ENCODE measurements at places on chromosomes 16 and 17.

- DNase-seq, result no peak
These were observed 63.3 kb upstream of the CNTNAP4 start for GRCh38 chr16:76213860-76214259.

DNA sequence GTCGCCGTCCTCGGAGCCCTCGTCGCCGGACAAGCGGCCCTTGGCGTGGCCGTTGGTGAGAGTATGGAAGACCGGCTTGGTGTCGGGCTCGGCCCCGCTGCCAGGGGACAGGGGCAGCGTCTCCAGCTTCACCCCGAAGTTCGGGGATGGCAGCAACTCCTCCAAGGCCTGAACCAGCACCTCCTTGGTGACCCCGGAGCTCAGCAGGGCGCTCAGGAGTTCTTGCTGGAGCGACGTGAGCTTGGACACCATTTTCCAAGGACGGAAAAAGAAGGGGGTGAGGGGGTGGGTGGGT lies 279 bp downstream of the HNF1B start:
- no peak for DNase-seq

GRCh38 chr17:69046121-69046807 lies 14.5 kb downstream of the ABCA9 start:
- no peak for DNase-seq

- DNase-seq, result no peak
These were observed 273.7 kb upstream of the KCNJ16 start for GRCh38 chr17:69801368-69801767.

GRCh38 chr16:65657071-65657494 lies 535.2 kb upstream of the CDH11 start:
- no peak for DNase-seq

- DNase-seq, result no peak
These were observed 108.6 kb upstream of the GOT2 start for GRCh38 chr16:58842746-58843145.

GRCh38 chr17:51238255-51238887 lies 21.5 kb downstream of the MBTD1 start:
- no peak for DNase-seq

DNA sequence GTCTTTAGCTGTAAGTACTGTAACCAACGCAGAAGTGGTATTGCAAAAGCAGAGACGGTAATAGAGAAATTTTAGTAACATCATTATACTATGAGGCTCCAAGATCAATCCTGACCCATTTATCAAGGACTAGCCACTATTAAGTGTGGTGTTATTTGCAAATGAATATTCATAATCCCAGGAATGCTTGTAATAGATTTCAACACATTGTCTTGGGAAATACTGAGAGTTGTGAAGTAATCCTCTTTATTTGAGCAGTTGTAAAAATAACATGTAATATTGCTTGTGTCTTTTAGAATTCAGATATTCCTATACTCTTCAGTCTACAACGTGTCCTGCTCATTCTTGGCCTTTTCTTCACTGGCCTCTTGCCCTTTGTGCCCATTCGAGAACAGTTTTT lies 46.4 kb downstream of the GDPD1 start:
- DNase-seq, result no peak

DNA sequence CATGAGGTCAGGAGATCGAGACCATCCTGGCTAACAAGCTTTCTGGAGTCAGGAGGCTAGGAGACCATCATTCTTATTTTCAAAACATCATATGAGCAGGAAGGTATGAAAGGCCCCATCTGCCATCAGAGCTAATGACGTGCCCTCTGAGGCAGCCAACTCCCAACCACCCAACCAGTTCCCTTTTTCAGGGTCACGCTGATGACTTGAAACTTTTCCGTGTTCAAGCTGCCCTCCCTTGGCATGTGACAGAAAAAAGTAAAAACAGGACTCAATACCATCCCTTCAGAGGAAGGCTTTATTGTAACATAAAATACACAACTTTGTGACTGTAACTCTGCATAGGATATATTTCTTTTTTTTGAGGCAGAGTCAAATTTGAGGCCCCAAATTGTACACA lies 4.6 kb upstream of the GHDC start:
- no peak for DNase-seq

DNA sequence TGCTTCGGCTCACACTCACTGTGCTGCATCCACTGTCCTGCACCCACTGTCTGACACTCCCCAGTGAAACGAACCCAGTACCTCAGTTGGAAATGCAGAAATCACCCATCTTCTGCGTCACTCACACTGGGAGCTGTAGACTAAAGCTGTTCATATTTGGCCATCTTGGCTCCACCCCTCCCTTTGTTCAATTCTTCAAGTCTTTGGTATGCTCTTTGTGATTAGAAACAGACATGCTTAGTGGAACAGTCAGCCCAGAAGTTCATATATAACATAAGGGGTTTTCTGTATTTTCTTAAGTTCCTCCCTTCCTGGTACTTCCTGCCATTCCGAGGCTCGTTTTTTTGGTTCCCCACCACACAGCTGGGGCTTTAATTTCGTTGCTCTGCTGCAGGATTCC lies 398.5 kb upstream of the DYNLRB2 start:
- no peak for DNase-seq

DNA sequence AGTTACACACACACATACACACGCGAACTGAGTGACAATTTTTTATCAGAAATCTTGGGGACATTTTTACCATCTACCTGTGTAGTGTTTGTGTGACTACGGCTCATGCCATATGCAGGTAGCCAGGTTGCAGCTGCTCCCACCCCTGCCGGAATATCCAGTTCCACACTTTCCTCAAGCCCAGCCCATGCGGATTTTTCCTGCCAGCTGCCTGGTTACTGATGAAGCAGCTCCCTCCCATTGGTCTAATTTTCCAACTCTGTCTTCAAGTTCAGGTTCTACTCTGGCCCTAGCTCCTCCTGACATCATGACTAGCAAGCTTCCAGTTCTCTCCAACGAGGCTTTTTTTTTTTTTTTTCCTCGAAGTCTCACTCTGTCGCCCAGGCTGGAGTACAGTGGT lies 4.8 kb downstream of the GSG1L2 start:
- DNase-seq, result no peak

DNA sequence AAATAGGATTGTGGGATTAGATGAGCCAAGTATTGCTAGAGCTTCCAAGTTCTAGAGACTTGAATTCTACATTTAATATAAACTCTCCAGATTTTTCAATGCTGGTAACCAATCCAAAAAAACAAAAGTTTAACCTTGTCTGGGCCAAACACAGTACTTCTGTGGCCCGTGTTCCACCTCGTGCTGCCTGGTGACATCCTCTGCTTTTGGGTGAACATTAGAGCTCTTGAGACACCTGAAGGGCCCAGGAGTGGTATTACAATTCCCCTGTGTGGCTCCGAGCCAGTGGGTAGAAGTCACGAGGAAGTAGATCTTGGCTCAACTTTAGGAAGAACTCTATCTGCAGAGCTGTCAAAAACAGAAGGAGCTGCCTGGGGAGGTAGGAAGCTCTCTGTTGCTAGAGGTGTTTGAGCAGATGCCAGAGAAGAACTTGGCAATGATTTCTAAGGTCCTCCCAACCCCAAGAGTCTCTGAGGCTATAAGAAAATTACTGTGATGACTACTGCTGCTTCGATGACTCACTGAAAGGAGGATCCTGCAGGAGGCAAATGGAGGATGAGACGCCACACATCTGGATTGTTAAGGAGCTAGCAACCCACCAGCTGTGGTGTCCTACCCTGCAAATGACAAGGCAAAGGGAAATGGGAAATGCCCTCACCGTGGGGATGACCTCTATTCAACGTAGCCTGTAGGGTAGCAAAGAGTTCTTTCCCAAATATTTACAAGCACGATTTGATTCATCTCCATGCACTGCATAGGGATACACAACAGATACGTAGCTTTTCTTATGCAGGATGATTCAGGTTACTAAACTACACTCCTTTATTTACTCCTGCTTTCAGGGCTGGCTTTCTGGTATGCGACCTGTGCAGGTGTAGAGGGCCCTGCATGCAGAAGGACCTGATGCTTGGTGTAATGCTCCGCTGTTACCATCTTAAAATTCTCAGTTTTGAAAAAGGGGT lies 45.8 kb upstream of the GAS7 start:
- no peak for DNase-seq

- DNase-seq, result no peak
These were observed 114.6 kb upstream of the NOG start for GRCh38 chr17:56478836-56479447.

GRCh38 chr16:54466233-54466632 lies 179.6 kb upstream of the IRX3 start:
- DNase-seq, result no peak

GRCh38 chr16:752007-752312 lies 8.6 kb upstream of the MSLN start:
- DNase-seq, result no peak

DNA sequence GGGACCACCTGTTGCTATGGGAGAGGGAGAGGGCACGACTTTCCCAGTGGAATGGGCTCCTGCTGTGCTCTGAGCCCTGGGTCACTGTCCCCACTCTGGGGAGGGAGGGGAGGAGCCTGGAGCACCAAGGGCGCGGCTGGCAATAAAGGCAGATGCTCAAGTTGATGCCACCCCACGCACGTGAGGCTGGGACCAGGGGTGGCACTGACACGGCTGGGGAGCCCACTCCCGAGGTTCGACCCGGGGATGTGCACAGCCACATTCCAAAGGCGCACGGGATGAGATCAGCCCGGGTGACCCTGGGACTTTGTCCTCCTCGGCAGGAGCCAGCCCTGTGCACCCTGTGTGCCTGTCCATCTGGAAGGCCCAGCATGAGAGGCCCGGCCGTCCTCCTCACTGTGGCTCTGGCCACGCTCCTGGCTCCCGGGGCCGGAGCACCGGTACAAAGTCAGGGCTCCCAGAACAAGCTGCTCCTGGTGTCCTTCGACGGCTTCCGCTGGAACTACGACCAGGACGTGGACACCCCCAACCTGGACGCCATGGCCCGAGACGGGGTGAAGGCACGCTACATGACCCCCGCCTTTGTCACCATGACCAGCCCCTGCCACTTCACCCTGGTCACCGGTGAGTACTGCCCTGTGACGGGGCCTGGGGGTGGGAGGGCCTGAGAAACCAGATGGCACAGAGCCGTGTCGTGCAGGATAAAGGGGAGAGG lies at the start of gene ENPP7:
TSS of gene ENPP7 (plus strand) at position 175 of the 715 bp plus-strand sequence. CDS start at position 372, 197 bp downstream.
- DNase-seq, result no peak

GRCh38 chr17:19645734-19646201 lies 2.8 kb upstream of the ALDH3A2 start:
- no peak for DNase-seq

GRCh38 chr16:86305440-86305839 lies 204.9 kb upstream of the FOXF1 start:
- DNase-seq, result no peak

- DNase-seq, result no peak
These were observed 167.2 kb downstream of the PARN start for GRCh38 chr16:14462811-14463210.

GRCh38 chr17:37361543-37361942 lies 14.2 kb upstream of the C17orf78 start:
- DNase-seq, result no peak

DNA sequence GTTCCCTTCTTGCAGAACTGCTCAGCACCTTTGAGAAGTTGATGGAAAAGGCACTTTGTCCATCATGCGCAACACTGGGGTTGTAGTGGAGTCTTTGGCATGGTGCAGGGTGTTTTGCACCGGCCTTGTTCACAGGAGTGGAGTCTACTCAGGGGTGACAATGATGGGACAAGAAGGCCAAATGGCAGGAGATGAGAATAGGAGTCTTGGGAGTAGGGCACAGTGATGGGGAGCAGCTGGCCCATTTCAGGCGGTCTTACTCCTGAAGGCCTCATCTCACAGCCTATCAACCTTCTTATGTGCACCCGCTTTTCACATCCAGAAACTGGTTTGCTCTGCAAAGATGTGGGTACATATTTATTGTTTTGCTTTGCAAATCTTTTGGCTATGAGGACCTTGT lies 13.4 kb upstream of the KCNG4 start:
- DNase-seq, result no peak

DNA sequence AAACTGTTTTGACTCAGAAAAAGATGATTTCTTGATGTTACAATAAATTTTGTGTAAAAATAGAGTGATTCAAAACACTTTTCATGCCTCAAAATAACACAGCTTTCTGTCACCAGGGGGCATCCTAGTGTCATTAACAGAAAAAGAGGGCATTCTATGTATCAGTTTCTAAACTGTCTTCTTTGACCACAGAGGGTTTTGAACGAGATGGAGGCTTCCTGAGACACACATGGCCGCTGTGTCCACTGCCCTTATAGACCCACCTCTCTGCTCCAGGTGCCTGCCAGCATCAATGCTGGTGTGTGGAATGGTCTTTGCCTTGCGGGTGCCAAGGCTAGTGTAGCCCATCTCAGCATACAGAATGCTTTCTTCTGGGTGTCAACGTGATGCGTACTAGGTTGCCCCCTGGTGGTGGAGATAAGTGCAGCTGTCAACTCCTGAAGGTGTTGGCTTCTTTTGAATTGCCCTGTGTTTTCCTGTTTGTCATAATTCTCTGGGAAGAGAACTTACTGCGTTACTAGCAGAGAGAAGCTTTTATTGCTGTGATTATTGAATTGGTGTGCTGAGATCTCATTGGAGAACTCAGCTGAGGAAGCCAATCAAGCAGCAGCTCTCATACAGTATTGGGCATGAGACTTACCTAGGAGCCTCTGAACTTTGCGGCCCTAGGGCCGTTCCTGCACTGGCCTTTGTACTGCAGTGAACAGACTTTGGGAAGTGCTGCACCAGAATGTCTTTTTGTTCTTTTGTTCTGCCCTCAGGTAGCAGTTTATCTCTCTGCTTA lies 38.6 kb downstream of the USP10 start:
- peak; percentile 66 for DNase-seq

DNA sequence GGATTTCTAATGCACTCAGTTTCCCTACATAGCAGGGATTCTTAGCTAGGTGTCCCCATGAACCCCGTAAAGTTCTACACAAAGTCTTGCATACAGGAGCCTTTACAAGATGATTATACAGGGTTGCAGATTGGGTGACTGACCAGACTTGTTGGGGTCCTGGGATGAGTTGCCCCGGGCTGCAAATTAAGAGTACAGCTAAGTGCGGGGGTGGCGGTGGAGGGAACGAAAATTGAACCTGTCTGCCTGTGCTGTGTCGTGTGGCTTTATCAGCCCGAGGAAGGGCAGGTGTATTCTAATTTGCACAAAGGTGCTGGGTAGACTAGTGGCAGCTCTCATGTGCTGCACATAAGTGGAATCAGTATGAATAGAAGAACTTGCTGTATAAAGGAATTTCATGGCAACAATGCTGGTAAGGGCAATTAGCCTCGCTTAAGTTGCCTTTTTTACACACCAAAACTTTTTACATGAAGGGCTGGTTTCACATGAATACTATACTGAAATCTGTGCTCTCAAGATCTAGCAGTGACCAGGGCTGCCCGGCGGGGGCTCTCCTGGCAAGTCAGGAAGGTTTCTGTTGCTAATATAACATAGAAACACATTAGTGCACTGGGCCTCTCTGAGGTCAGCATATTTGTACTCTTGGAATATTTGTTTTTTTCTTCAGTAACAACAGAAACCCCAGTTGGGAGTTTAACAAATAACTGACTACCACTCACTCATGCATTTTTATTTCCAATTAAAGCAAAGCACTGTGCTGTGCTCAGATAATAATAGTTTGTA lies 50.7 kb downstream of the ADCY7 start:
- no peak for DNase-seq

Measured in psoas muscle (tissue), 8 donors.